ENCODE measurements at places on chromosomes 2 and 18.

DNA sequence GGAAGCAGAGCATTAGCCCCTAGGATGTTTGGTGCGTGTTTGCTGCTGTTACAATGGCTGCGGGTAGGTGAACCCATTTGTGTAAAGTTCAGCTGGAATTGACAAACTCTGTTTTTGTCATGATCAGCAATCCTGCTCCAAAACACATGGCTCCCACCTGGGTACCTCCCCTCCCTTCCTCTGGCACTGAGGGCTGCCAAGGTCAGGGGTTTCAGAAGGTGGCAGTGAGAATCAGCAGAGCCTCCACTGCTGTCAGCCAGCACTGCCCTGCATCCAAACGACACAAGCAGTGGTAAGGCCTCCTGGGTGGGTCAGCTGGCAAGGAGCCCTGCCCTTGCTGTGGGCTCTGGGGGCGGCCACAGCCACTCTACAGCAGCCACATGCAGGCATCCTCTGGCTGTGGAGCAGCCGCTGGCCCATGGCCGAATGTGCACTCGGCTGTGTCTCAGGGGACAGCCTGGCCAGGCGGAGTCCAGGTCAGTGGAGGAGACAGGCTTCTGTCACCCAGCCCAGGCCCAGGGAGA is 32.8 kb upstream of the LDLRAD4 start:
- no peak for DNase-seq

GRCh38 chr18:13871701-13872100 is 43.6 kb downstream of the MC2R start:
- no peak for DNase-seq

GRCh38 chr2:134398300-134398699 is 144.4 kb downstream of the MGAT5 start:
- DNase-seq, result no peak

DNA sequence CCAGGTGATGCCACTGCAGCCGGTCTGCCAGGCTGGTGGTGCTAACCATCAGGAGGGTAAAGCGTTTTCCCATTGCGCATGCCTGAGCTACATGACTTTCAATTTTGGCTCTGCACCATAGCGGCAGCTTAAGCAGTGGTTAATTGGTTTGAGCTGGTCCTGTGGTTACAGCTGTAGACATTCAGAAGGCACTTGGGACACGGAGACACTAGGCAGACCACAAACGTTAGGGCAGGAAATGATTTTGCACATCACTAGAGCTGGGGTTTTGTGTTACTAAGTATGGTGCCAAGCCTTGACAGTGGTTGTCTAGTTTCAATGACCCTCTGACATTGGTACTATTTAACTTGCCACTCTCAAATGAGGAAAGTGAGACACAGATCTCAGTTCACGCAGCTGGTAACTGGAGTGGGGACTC is 28.9 kb upstream of the CNOT11 start:
- peak; percentile 90 for DNase-seq

- no peak for DNase-seq
These were observed 31.7 kb upstream of the ZNF396 start for GRCh38 chr18:35408843-35409261.

- DNase-seq, result no peak
These were observed 198.4 kb downstream of the RBM43 start for GRCh38 chr2:151063271-151063670.

DNA sequence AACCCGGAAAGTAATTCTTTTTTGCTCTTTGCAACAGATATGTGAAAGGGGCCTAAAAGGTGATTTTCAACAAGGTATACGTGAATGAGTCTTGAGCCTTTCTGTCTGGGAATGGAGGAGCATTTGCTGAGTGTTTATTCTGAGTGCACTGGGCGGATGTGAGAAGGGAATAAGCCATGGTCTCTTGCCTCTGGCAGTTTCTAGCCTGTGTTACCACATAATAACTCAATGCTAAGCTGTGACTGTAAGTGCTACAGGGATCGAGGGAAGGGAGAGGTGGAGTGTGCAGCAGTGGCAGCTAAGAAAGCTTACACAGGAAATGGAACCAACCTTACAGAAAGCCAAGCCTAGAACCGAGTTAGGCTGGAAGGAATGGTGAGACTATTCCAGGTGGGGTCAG is 444.3 kb downstream of the SLC4A3 start:
- no peak for DNase-seq

DNA sequence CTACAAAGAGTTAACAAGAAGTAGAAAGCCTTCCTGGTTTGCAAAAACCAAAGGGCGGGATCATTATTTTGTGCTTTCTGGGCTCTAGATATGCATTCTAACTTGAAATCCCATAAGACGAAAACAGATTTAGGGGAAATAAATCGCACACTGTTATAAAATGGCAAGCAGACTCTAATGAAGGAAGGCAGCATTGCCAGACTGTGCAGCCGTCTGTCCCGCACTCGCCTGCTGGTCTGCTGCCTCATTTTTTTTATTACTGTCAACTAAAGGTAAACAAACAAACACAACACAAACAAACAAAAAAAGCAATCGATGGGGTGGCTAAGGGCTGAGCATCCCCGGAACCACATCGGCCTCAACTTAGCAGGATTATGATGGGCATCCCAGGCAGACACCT is 24.4 kb downstream of the ZNF521 start:
- no peak for DNase-seq

GRCh38 chr18:51169731-51170130 is 27.8 kb downstream of the MEX3C start:
- no peak for DNase-seq

- no peak for DNase-seq
These were observed 8.1 kb upstream of the CXCR4 start for GRCh38 chr2:136126021-136126420.

DNA sequence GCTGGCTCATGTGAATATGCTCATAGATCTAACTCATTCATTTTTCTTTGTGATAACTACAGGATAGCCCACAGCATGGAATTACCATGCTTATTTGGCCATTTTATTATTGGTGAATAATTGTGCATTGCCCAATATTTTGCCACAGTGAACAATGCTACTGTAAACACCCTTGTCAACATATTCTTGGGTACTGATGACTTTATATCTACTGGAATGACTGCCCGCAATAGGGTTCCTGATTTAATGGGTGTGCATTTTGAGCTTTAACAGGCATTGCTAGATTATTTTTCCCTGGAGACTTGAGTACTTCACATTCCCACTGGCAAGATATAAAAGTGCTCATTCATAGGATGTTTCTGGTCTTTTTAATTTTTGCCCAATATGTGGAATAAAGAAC is 42.7 kb upstream of the EVA1A start:
- no peak for DNase-seq

GRCh38 chr2:11292464-11293255 is 51.8 kb downstream of the ROCK2 start:
- DNase-seq, result peak; percentile 58

GRCh38 chr2:183505911-183506310 is 381.7 kb downstream of the NUP35 start:
- peak; percentile 55 for DNase-seq

DNA sequence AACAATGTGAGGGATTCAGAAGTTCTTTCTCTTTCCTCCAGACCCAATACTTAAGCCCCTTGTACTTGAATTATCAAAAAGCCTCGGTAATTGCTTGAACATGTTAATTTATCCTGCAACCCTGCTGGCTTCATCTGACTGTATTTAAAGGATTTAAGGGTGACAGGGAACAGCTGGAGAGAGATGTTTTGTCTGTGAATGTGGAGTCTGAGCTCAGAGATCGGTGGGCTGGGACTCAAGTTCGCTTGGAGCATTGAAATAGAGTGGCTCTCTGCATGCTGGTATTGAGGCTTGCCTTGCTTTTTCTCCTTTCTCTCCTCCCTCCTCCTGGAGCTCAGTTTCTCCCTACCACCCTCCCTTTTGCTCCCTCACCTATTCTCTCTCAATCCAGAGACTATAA is 73.6 kb downstream of the BOD1L2 start:
- no peak for DNase-seq

- no peak for DNase-seq
These were observed 46.4 kb upstream of the RNF152 start for GRCh38 chr18:61939046-61939674.

DNA sequence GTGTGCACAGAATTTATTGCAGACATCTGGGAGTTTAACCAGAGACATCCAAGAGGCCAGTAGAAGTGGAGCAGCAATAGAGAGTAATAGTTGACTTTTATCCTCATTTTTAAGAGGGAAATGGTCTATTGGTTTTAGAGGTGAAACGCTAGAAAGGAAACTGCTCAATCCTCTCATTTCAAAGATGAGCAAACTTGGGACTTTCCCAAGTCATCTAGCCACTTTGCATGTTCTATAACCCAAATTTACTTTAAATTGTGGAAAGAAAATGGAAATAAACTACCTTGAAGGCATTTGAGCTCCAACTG is 601.7 kb downstream of the ARHGAP15 start:
- DNase-seq, result no peak

DNA sequence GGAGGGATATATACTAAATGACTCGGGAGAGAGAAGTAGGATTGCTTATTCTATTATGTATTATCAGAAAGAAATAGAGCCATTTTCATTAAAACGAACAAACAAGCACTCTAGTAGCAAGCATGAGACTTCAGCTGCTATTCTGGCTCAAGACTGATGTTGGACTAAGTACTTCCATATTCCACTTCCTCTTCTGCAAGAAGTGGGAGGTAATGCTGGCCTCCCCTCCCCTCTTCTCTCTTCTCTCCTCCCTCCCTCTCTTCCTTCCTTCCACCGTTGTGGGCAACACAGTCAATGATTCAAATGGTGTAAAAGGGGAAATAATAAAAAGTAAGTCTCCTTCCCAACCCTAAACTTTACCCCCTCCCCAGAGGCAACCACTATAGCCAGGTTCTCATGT is 62.6 kb downstream of the EMX1 start:
- DNase-seq, result peak; percentile 94

DNA sequence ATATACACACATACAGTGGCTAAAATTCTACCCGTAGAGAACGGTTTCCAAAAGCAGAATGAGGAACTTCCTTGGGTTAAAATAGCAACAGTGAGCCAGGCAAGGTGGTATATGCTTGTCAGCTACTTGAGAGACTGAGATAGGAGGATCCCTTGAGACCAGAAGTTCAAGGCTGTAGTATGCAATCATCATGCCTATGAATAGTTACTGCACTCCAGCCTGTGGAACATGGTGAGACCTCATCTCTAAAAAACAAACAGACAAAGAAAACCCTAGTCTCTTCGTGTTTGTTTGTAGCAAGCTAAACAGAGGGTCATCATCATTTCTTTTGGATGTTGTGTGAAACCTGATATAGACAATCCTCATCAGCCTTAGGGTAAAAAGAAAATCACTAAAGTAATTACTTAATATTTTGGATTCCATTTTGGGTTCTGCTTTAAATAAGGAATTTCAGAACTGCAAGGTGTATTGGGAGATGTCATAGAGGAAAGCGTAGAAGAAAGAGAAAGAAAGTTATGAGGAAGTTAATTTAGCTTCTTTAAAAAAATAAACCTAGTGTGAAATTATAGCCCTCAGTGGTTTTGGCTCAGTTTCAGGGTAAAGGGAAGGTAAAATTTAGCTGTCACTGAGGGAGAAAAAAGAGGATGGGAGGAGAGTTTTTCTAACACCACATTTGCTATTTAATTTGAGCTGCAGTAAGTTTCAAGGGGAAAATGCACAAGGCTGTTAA is 46.5 kb downstream of the PLEK start:
- DNase-seq, result peak; percentile 87

DNA sequence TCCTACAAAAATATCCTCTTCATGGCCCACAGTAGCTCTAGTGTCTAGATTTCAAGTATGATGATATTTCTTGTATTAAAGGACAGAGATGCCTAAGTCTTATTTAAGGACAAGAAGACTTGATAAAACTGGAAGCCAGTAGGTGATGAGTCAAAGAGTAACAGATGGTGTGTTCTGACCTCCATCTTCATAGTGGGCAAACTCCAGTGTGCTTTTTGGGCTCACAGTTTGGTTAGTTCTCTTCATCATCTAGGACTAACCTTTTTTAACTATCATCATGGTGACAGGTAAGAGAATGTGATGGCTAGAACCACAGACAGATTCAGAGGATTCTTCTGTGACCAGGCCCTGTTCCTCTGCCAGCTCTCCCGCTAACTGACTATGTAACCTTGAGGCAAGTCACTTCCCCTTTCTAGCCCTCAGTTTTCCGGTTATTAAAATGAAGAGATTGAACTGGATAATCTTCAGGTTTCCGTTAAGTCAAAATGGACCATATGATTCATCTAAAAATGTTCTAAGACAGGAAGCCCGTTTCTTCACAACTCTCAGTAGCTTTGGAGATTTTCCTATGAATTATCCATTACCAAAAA is 140.3 kb upstream of the RASGRP3 start:
- peak; percentile 89 for DNase-seq

DNA sequence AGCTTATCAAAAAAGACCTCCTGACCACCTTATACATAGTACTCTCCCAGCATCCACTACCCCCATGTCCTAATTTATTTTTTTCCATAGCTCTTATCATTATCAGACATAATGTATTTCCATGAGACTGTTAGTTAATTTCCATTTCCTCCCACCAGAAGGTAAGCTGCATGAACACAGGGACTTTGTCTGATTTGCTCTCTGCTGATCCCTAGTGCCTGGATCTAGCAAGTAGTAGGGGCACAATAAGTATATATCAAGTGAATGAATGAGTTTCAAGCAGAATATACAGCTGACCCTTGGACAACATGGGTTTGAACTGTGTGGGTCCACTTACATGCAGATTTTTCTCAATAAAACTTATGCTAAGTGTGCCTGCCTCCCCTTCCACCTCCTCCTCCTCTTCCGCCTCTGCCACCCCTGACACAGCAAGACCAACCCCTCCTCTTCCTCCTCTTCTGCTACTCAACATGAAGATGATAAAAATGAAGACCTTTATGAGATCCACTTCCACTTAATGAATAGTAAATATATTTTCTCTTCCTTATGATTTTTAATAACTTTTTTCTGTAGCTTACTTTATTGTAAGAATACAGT is 53.8 kb downstream of the CTAGE1 start:
- peak; percentile 4 for DNase-seq

DNA sequence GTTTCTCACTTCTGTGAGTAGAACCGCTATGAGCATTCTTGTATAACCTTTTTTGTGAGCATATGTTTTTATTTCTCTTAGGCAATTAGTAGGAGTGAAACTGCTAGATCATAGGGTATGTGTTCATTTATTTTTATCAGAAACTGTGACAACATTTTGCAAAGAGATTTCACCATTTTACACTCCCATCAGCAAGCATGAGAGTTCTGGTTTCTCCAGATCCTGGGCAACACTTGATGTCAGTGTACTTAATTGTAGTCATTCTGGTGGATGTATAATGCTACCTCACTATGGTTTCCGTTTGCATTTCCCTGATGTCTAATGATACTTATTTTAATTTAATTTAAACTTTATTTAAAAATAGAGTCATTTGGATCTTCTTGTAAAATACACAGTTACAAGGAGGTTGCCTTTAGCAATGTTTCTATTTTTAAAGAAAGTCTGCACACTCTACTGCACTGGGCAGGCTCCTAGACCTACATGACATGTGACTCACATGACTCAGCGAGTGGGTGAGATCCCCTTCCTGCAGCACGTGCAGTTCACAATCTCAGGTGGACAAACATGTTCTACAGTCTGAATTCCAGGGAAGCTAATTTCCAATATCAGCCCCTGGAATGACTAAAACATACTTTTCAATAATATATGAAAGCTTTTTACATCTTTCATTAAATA is 127.0 kb upstream of the BCL2L11 start:
- peak; percentile 65 for DNase-seq

Measured in Kasumi-1 (cell line).